ENCODE measurements at places on chromosomes 13 and 19.

- no peak for DNase-seq
These were observed 160.5 kb downstream of the STK24 start for GRCh38 chr13:98416408-98416807.

- no peak for DNase-seq
These were observed 183.0 kb downstream of the DCT start for GRCh38 chr13:94296471-94296870.

- no peak for DNase-seq
These were observed 36.5 kb downstream of the B3GLCT start for GRCh38 chr13:31236211-31236786.

DNA sequence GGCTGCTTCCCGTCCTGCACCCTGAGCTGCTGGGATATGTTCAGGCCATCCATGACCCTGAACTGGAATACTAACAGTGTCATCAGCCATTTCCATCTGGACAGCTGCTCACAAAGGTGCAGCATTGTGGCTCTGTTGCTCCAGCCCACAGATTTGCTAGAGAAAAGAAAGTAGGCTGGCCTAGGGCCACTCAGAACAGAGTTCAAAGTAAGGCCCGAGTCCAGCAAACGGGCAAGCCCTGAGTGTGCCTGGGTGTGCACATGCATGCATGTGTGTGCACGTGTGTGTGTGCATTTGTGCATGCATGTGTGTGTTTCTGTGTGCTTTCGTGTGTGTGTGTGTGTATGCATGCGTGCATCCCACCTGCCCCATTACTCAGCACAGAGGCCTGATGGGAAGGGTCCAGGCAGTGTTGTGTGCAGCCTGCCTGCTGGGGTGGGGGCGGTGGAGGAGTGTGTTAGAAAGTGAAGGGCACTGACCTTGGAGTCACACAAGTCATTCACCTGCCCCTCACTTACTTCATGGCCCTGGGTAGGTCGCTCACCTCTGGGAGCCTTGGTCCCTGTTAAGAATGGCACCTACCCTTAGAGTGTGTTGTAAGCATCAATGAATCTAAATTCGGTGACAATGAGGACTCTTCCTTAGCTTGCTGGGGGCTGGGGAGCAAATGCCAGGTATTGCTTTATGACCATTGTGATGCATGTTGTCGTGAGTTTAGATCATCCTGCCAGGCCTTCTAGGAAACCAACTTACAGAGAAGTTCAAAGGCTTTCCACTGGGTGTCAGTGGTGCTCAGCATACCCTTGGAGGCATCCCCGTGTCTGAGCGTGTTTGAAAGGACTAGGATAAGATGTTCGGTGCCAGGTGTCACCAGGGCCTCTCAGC, 53.2 kb downstream of the GPR12 start:
- peak; percentile 62 for DNase-seq

GRCh38 chr19:46713781-46714443, 3.0 kb downstream of the PRKD2 start:
- DNase-seq: peak; percentile 65

- no peak for DNase-seq
These were observed 44.1 kb downstream of the RFC3 start for GRCh38 chr13:33862016-33862415.

- DNase-seq: no peak
These were observed 6.5 kb downstream of the EPSTI1 start for GRCh38 chr13:42985312-42986175.

DNA sequence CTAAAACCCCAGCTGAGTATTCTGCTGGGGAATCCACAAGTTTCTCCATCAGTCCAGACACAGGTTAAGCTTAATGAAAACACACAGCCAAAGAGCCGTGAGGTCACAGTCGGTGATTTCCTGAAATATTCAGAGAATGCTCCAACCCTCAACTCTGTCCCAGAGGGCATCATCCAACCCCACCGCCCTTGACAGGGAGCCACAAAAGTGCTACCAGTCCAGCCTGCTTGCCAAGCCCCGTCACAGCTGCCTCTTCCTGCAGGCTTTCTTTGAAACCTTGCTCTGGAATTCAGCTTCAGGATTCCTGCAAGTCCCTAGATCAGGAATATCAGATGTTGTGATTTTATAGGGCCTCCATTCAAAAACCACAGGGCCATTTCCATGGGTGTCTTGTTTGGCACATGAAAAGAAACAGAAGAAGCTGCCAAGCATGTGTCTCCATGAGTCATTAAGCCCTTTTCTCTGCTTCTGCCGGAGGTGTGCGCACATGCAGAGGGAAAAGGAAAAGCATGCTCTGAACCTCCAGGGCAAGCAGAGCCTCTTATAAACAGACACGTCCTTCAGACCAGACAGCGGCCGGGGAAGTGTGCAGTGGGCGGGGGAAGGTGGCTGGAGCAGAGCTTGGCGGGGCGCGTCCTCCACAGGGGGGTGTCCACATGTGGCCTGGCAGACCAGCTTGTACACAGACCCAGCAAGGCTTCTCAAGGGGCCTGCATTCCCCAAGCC, 164.7 kb downstream of the KATNAL1 start:
- no peak for DNase-seq

DNA sequence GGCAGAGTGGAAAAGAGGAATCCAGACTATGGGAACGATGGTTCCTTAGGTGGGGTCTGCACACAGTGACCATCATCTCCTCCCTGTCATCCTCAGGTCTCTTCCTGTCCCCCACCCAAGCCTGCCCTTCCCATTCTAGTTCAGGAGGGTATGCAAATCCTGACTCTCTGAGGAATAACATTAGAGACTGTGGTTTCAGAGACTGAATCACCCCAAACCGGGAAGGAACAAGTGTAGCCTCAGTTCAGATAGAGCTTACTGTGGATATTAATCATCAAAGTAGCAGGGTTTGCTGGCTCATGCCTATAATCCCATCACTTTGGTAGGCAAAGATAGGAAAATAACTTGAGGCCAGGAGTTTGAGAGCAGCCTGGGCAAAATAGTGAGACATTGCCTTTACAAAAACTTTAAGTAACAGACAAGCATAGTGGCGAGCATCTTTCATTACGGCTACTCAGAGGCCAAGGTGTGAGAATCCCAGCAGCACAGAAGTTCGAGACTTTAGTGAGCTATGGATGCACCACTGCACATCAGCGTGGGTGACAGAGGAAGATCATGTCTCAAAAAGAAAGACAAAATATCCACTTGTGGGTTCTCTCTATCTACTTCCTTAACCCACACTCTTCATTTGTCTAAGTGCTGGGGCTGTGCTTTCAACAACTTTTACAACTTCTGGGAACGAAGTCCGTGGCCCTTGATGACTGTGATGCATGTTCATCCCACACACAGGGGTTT, 19.3 kb upstream of the LGALS13 start:
- DNase-seq: no peak

DNA sequence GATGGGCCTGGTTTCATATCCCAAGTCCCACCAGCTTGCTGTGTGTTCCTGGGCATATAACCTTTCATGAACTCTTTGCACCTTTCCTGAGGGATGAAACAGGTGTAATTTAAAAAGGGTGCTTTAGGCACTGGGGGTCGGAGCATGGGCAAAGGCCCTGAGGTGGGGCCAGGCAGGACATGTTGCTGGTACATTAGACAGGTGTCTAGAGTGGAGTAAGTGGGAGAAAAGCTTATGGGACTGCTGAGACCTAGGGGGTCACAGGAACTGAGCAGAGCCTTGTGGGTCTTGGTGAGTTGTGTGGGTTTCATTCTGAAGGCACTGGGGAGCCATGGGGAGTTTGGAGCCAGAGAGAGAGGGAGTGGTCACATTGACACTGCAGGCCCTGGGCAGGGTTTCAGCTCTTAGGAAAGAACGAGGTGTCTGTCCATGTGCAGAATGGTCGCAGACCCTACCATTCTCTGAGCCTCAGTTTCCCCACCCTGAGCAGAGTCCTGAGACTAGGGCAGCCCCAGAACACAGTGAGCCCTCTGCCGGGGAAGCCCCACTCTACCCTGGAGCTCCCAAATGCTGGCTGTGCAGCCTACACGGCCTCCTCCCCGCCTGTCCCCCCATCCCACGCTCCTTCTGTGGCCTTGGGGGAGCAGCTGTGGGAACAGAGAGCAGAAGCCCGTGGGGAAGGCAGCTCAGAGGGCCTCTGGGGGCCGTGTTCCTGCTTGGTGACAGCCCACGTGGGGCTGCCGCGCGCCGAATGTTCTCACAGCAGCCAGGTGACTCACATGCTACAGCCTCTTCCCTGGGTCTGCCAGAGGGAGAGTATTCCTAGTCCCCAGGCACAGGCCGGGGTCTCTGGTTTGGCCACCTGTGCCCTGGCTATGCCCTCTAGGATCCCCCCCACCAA, 7.3 kb upstream of the HOMER3 start:
- no peak for DNase-seq

DNA sequence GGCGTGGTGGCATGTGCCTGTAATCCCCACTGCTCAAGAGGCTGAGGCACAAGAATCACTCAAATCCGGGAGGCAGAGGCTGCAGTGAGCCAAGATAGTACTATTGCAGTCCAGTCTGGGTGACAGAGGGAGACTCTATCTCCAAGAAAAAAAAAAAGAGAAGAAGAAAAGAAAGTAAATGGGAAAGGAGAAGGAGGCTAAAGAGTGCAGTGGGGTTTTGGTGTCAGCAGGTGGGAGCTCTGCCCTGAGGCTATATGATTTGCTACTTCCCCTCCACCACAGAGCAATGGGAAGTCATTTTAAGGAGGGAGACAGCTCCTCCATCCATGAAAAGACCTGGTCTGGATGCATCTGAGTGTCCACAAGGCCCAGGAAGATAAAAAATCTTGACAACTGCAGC, 23.1 kb downstream of the UNC13A start:
- DNase-seq: no peak

- no peak for DNase-seq
These were observed 1038.1 kb upstream of the PRR20A start for GRCh38 chr13:56102641-56103040.

GRCh38 chr19:51060973-51061372, 3.9 kb downstream of the KLK13 start:
- DNase-seq: no peak

DNA sequence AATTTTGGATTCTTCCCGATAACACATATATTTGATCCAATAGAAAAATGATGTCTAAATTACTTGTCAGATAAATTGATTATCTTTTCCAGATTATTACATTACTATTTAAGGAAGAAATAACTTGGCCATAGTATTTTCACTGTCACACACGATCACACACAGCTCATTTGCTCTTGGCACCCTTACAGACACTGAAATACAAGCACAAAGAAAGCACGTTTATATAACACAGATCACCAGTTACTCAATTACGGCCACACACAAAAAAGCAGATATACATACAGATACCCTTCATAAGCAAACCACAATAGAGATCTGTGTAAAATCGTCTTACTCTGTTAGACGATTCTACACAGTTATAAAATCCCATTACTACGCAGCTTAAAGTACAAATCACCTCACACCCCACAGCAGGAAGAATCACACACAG, 716 bp upstream of the ZNF420 start:
- DNase-seq: no peak

- no peak for DNase-seq
These were observed 4.6 kb upstream of the PRKCG start for GRCh38 chr19:53877361-53877766.
